ENCODE measurements at places on chromosomes 7 and 10.

DNA sequence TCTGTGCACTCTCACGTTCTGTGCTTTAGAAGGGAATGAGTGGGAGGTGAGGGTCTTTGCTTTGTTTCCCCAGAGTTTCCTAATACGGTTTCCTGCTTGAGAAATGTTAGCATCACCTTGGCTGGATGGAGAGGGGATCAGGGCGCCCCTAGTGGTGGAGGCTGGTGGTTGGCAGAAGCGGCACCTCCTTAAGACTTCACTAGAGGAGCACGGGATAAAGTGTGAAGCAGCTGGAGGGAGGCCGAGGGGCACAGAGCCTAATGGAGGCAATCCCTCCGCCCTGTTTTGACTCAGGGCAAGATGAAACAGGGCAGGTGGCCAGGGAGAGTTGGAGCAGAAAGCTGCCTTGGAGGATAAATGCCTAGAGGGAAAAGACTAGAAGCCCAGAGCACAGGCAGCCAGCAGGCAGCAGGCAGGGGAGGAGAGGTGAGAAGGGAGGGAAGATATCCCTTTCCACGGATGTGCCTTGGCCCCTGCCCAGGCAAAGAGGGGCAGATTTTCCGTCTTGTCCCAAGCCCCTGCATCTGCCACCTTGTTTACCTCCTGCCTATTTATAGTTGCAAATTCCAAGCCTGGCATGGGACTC is 56.0 kb upstream of the BTRC start:
- H3K27ac ChIP-seq, result no peak overlapping the region
- H3K4me3 ChIP-seq, result no peak overlapping the region
- peak; percentile 85 for DNase-seq
- no peaks in the 10 kb centered on the region for H3K36me3 ChIP-seq
- no peaks in the 10 kb centered on the region for H3K4me1 ChIP-seq
- H3K27me3 ChIP-seq, result peaks cover 54% of the 10 kb centered on the region

DNA sequence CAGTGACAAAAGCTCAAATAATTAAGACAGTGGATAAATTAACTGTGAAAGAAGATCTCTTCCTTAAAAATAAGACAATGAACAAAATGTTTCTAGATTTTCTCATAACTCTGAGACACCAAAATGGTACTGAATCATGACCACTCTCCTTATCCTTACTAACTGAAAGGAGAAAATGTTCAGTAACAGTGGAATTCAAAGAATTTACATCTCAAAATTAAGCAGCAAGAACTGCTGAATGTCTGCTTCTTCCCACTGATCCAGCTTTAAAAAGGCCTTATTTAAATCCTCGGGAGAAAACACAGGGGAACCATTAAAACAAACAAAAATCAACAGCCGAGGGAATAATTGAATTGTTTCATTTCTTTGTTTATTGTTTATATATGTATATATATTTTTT is 27.3 kb upstream of the PLXDC2 start:
- no peaks in the 10 kb centered on the region for H3K36me3 ChIP-seq
- H3K4me1 ChIP-seq, result no peaks in the 10 kb centered on the region
- H3K4me3 ChIP-seq, result no peak overlapping the region
- peaks cover 4% of the 10 kb centered on the region for H3K27me3 ChIP-seq
- no peak overlapping the region for H3K27ac ChIP-seq
- no peak for DNase-seq

GRCh38 chr7:45102785-45103712 is 8.4 kb downstream of the TBRG4 start:
- H3K36me3 ChIP-seq, result peaks cover 50% of the 10 kb centered on the region
- H3K4me3 ChIP-seq, result no peak overlapping the region
- H3K27ac ChIP-seq, result peak overlapping the region; percentile 8
- no peak for DNase-seq
- H3K27me3 ChIP-seq, result no peaks in the 10 kb centered on the region
- peaks cover 23% of the 10 kb centered on the region for H3K4me1 ChIP-seq

DNA sequence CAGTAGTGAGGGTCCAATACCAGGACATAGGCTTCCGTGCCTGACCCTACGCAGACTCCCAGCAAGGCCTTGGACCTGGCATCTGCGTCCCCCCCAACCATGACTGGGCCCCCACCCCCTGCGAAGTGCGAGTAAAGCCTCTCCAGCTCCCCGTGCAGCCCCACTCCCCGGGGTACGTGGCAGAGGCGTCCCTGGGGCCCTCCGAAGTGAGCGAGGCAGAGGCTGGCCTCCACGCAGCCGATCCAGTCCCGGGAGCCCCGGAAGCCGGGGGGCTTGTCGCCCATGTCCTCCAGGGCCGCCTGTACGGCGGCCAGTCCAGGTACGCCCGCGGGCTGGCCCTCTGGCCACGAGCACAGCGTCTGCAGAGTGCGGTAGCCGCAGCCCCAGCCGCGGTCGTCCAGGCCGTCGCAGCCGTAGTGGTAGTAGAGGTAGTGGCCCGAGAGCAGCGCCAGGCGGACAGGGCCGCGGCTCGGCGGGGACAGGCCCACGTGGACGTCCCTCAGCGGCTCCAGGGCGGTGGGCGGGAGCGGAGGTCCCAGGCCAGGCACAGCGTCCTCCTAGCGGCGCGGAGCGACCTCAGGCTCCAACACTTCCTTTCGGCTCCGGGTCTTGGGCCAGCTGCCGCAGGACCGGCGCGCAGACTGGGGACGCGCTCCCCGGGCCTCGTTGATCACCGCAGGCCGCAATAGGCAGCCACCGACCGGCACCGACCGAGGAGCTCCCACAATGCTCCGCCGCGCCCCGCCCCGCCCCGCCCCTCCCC is at the start of gene UFSP1:
Gene UFSP1, minus strand, starts transcription at position 728 of the 763 bp plus-strand sequence. Its CDS starts 444 bp downstream, at position 284.
- H3K36me3 ChIP-seq, result peaks cover 41% of the 10 kb centered on the region
- peak within 1 kb of the TSS; percentile 89 for H3K27ac ChIP-seq
- no peak for DNase-seq
- peak within 1 kb of the TSS; percentile 82 for H3K4me3 ChIP-seq
- peaks cover 53% of the 10 kb centered on the region for H3K4me1 ChIP-seq

- H3K36me3 ChIP-seq, result no peaks in the 10 kb centered on the region
- no peak overlapping the region for H3K27ac ChIP-seq
- no peaks in the 10 kb centered on the region for H3K27me3 ChIP-seq
- no peak overlapping the region for H3K4me3 ChIP-seq
Measured at GRCh38 chr7:108114117-108114841, 15.9 kb downstream of the LAMB4 start.

- H3K36me3 ChIP-seq, result peaks cover 10% of the 10 kb centered on the region
- no peaks in the 10 kb centered on the region for H3K27me3 ChIP-seq
- H3K27ac ChIP-seq, result peak overlapping the region; percentile 87
Measured at GRCh38 chr10:79241990-79242619, 105.2 kb upstream of the PPIF start.

GRCh38 chr7:25496476-25497368 is 268.4 kb upstream of the NPVF start:
- peak overlapping the region; percentile 44 for H3K4me3 ChIP-seq
- H3K4me1 ChIP-seq, result peaks cover 8% of the 10 kb centered on the region

- H3K4me3 ChIP-seq, result peak overlapping the region; percentile 90
- peaks cover 52% of the 10 kb centered on the region for H3K36me3 ChIP-seq
- no peaks in the 10 kb centered on the region for H3K27me3 ChIP-seq
Measured at GRCh38 chr10:87095236-87095945, 385 bp downstream of the SHLD2 start.

- no peaks in the 10 kb centered on the region for H3K27me3 ChIP-seq
- no peak for DNase-seq
- H3K4me1 ChIP-seq, result no peaks in the 10 kb centered on the region
- no peak overlapping the region for H3K4me3 ChIP-seq
- no peak overlapping the region for H3K27ac ChIP-seq
Measured at GRCh38 chr10:73517166-73517888, 21.5 kb upstream of the PPP3CB start.

DNA sequence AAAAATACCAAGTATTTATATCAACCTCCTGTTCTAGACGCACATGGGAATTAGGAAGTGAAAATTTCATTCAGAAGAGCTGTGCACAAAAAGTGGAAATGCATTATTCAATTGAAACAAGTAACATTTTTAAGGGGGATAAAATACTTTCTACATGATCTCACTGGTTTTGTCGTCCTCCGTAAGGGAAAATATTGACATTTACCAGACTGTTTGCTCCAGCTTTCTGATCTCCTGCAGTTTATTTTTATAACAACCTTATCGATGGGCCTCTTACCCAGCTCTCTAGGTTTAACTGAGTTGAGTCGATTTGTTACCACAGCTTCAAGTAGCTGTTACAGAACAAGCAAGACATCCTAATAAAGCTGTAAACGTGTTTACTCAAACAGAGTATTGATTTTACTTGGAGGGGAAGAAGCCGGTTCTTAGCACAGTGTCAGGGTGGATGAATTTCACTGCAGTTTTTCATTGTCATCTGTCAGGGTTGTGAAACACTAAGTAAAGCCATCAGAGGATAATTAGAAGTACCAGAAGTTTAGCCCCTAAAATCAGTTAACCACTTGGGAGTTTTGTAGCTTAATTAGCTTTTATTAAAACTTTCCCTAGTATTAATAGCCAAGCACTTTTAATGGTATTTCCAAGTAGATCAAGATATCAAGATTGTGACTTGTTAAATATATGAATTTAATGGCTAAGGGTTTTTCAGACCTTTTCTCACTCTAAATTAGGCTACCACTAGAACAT is 142.6 kb upstream of the KAT6B start:
- no peak overlapping the region for H3K4me3 ChIP-seq
- H3K27me3 ChIP-seq, result no peaks in the 10 kb centered on the region
- H3K4me1 ChIP-seq, result peaks cover 21% of the 10 kb centered on the region
- peaks cover 21% of the 10 kb centered on the region for H3K36me3 ChIP-seq
- DNase-seq, result no peak
- no peak overlapping the region for H3K27ac ChIP-seq

GRCh38 chr10:46028584-46029460 is 1.6 kb downstream of the NCOA4 start:
- peaks cover 69% of the 10 kb centered on the region for H3K4me1 ChIP-seq
- peak overlapping the region; percentile 97 for H3K27ac ChIP-seq
- peaks cover 14% of the 10 kb centered on the region for H3K36me3 ChIP-seq

GRCh38 chr10:43689618-43689954 is 40.9 kb upstream of the ZNF32 start:
- H3K36me3 ChIP-seq, result no peaks in the 10 kb centered on the region
- peaks cover 34% of the 10 kb centered on the region for H3K27me3 ChIP-seq
- peak overlapping the region; percentile 77 for H3K4me3 ChIP-seq
- peak; percentile 47 for DNase-seq
- H3K27ac ChIP-seq, result no peak overlapping the region

- no peak overlapping the region for H3K27ac ChIP-seq
- DNase-seq, result no peak
- no peaks in the 10 kb centered on the region for H3K27me3 ChIP-seq
- H3K4me1 ChIP-seq, result peaks cover 1% of the 10 kb centered on the region
- no peak overlapping the region for H3K4me3 ChIP-seq
Measured at GRCh38 chr10:108850138-108850854, 1073.0 kb downstream of the XPNPEP1 start.

DNA sequence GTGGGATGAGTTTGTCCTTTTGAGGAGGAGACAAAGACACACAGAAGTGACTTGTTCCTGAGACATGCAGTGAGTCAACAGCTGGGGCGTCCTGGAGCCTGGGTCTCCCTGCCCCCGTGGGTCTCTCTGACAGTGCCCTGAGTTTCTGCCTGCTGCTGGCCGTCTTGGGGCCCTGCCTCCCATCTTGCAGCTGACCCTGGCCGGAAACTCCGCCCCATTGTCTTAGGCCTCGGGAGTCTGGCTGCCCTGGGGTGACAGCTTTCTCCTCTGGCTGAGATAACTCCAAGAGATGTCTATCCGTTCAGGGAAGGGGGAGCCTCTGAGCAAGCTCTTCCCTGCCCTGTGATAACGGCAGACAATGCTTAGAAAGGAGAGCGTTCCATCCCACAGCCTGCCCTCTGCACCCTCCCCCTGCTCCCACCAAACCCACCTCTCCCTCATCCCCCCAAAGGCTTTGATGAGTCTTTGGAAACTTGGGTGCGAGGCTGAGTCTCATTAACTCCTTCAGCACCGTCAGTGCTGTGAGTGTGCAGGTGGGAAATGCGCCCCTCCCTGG is 69.5 kb upstream of the PODXL start:
- H3K27me3 ChIP-seq, result peaks cover 12% of the 10 kb centered on the region
- H3K36me3 ChIP-seq, result no peaks in the 10 kb centered on the region
- H3K4me1 ChIP-seq, result no peaks in the 10 kb centered on the region
- H3K27ac ChIP-seq, result no peak overlapping the region
- DNase-seq, result no peak

DNA sequence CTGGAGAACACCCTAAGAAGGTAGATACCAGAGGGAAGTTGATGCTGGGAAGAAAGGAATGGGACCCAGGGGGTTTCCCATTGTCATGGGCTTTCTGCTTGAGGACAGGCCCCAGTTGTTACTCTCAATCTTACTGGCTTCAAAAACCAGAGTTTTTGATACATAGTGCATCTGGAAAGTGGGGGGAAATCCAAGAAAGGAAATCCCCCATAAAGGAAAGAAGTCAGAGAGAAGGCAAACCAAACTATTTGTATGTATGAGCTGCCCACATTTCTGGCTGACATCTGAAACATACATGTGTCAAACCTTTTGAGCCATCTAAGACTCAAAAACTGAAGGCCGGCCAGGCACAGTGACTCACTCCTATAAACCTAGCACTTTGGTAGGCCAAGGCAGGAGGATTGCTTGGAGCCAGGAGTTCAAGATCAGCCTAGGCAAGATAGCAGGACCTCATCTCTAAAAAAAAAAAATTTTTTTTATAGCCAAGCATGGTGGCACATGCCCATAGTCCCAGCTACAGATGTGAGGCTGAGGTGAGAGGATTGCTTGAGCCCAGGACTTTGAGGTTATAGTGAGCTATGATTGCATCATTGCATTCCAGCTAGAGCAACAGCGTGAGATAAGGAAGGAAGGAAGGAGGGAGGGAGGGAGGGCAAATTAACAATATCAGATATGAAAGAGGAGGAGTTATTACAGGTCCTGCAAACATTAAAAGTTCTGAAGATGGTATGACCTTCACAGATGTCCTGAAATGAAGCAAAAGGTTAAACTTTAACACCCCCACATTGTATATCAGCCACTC is 6.7 kb upstream of the COA1 start:
- no peak overlapping the region for H3K4me3 ChIP-seq
- H3K36me3 ChIP-seq, result no peaks in the 10 kb centered on the region
- peak overlapping the region; percentile 79 for H3K27ac ChIP-seq

DNA sequence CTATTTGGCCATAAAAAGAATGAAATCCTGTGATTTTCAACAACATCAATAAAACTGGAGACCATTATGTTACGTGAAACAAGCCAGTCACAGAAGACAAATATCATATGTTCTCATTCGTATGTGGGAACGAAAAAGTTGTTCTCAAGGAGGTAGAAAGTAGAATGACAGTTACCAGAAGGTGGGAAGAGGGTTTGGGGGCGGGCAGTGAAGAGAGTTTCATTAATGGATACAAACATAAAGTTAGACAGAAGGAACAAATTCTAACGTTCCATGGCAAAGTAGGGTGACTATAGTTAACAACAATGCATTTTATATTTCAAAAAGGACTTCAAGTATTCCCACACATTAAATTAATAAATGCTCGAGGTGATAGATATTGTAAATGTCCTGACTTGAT is 97.4 kb downstream of the ZPBP start:
- no peak for DNase-seq
- H3K27me3 ChIP-seq, result no peaks in the 10 kb centered on the region
- H3K27ac ChIP-seq, result no peak overlapping the region
- H3K4me3 ChIP-seq, result no peak overlapping the region
- no peaks in the 10 kb centered on the region for H3K4me1 ChIP-seq

DNA sequence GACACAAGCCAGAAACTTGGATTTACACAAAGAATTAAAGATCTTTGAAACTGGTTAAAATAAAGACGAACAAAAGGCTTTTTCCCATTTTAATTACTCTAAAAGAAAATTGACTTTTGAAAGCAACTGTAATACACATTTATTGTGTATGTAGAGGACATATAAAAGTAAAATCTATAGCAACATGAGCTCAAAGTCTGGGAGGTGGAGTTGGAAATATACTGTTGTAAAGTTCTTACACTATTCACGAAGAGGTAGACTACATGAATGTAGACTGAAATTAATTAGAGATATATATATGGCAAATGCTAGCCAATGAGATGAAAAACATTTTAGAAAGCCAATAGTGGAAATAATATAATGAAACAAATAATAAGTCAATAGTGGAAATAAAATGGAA is 251.0 kb downstream of the AHR start:
- DNase-seq, result no peak
- H3K4me3 ChIP-seq, result no peak overlapping the region
- H3K4me1 ChIP-seq, result peaks cover 2% of the 10 kb centered on the region
- peaks cover 3% of the 10 kb centered on the region for H3K27me3 ChIP-seq
- no peaks in the 10 kb centered on the region for H3K36me3 ChIP-seq
